Kidney (tissue), 22 donors: ENCODE measurements at places on chromosomes 7 and 10. TPM values are rescaled to one million over a fixed set of nuclear protein-coding genes. Genes with fewer than 3 reads are reported as not detected.

CYP3A5 gene
- total RNA-seq, result 13.5 TPM

SHOC2 gene
- 66.8 TPM for total RNA-seq

NUDT13 gene
- 3.3 TPM for total RNA-seq

CADPS2 gene
- 33.0 TPM for total RNA-seq

MORN4 gene
- 9.1 TPM for total RNA-seq

LSM8 gene
- 28.2 TPM for total RNA-seq

KIF5B gene
- 77.2 TPM for total RNA-seq

WAC gene
- 107 TPM for total RNA-seq

LLCFC1 gene
- not detected for total RNA-seq
